DMS79 treated with DMSO at 0.1 percent for 48 hours (cell line): ENCODE measurements at places on chromosomes 2 and 18.

GRCh38 chr2:149446748-149447147 is 116.4 kb downstream of the LYPD6 start:
- DNase-seq: no peak

- DNase-seq: no peak
Observed at GRCh38 chr2:232927032-232927792, 57.1 kb downstream of the SNORC start.

- DNase-seq: no peak
Observed at GRCh38 chr2:67871686-67872412, 191.0 kb downstream of the C1D start.

GRCh38 chr2:230758566-230759480 is 46.2 kb downstream of the CAB39 start:
- no peak for DNase-seq

DNA sequence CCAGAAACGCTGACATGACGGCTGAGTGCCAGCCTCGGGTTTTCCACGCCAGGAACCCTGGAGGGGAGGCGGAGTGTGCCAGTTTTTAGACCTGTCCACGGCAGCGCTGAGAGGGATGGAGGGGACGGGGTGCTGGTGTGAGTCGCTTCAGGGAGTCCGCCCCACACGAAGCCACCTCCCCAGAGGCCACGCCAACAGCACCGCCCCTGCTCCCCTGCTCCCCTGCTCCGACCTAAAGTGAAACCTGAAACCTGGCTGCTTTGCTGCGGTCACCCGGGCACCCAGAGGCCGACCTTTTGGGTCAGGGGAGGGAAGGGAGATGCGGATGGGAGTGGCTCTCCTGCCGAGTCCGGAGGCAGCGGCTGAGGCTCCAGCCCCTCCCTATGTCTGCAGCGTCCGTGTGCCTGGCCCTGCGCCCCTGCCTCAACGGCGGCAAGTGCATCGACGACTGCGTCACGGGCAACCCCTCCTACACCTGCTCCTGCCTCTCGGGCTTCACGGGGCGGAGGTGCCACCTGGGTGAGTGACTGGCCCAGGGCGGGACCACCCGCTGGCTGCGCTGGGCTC is 38.1 kb downstream of the SNED1 start:
- DNase-seq: no peak

DNA sequence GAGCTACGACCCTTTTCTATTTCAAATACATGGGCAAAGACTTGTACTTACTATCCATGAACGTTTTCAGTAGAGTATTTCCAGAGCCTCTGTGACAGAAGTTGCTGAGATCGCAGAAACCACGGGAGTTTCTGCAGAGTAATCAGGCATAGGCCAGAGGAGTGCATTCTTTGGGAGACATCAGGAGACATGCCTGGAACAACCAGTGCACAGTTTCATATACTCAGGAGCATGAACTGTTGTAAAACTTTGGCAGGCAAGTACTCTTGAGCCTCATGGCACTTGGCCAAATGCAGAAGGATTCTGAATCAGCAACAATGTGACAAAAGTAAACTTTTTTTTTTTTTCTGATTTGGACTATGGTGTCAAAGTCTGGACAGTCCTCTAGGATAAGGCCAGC is 307.1 kb downstream of the GRB14 start:
- DNase-seq: peak; percentile 11

- DNase-seq: no peak
Observed at GRCh38 chr18:79607361-79607952, 72.1 kb upstream of the CTDP1 start.

DNA sequence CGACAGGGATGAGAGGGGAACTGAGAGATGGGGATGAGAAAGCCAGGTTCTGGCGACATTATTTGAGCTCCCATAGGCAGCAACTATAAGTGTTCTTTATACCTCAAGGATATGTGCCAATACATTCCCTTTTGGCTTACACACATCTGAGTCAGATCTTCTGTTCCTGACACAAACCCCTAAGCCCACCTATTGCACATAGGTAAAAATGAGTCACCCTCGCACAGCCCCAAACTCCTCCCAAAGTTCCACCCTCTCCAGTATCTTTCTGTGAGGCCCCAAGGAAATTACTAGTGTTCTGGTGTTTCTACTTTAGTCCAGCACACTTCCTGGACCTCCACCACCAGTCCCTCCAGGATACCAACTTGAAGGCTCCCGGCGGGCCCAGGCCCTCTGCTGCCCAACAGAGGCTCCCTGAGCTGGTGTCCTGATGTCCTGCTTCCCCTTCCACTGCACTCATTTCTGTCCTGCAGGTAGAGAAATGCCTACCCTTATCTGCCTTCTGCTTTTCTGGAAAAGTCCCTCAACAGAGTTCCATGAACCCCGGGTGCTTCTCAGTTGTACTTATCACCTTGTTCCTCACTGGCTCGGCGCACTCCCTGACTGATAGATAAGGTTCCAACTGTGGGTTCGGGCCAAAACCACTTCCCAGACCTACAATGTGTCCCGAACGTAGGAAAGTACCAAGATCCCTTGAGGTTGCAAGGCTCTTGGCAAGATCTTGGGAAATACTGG is 125.5 kb downstream of the EN1 start:
- no peak for DNase-seq

- no peak for DNase-seq
Observed at GRCh38 chr2:12288048-12288447, 428.7 kb upstream of the TRIB2 start.
